ENCODE measurements at places on chromosomes 4 and X.
A peak's percentile ranks its signal among the peaks of the same experiment; 100 is the strongest.

DNA sequence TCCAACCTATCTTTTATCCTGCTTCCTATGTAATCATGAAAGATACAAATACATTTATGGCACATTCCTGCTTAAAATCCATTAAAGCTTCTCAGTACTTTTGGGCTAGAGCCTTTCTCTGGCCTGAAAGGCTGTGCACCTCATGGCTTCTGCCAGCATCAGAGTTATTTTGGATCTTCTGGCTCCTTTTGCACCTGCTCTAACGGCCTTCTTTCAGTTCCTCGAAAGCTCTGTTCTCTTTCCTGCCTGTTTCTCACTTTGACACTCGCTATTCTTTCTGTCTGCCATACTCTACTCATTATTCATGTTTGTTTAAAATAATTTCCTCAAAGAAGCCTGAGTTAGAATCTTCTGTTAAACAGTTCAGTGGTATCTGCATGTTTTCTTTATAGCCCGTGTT, 86.0 kb downstream of the LRP2BP start:
- no peak for DNase-seq

GRCh38 chr4:139819082-139819481, 153.5 kb downstream of the MGST2 start:
- DNase-seq, result no peak

- no peak for DNase-seq
Observed at GRCh38 chr4:43990963-43991362, 457.6 kb downstream of the KCTD8 start.

DNA sequence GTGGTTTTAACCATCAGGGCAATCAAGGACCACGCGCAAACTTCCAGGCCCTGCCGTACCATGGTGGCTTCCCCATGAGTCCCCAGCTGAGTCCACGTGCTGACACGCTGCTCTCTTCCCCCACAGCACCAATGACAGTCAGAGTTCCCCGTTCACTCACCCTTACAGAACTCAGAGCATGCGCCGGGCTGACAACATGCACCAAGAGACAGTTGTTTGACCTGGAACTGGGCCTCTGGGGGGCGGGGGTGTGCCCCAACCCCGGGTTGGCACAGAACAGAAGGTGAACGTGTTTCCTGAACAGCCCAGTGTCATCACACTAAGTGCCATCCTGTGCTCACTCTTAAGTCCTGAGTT, 29.4 kb downstream of the IRF2 start:
- no peak for DNase-seq

DNA sequence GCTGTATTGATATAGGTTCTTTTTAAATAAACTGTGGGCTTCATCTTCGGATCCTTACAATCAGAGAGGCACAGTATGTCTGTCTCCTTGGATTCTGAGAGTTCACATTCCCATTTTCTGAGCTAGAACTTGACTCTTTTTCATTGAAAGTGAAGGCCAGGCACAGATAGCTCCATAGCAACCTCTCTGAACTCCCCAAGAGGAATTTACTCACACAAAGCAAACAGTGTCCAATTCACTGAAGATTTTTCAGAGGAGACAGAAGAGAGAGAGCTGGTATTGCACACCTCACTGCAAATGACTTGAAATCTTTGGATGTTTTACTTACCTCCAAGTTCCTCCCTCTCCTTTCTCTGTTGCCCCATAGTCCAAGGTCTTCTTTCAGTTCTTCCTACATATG, 130.9 kb upstream of the CASK start:
- no peak for DNase-seq

DNA sequence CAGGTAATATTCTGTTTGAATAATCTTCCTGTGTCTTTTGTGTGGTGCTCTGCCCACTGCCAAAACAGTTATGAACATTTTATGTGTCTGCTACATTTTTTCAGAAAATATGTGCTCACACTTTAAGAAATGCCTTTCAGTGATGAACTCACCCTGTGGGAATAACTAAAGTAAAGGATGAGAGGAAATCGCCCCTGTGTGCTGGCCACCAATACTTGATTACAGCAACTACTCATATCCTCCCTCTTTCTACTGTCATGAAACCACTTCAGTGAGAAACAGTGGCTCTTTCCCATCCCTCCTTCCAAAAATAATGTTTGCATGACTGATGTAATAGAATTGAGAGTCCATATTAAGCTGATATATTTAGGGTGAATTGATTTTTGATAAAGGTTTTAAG, 900.9 kb downstream of the RAB28 start:
- no peak for DNase-seq

DNA sequence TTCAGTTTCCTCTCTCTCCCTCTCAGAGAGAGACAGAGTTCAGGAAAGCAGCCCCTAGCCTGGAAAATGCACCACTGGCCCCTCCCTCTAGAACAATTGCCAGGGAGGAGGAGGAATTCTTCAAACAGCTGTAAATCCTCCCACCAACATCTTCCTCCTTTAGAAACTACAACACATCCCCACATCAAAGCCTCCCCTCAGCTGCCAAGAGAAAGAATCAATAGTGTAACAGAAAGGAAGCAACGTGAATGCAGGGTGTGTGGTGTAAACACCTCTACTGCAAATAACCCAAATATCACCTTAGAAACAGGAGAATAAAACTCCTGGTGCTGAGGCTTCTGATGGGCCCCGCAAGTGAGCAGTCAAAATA, 249.9 kb upstream of the GATB start:
- DNase-seq, result peak; percentile 55

DNA sequence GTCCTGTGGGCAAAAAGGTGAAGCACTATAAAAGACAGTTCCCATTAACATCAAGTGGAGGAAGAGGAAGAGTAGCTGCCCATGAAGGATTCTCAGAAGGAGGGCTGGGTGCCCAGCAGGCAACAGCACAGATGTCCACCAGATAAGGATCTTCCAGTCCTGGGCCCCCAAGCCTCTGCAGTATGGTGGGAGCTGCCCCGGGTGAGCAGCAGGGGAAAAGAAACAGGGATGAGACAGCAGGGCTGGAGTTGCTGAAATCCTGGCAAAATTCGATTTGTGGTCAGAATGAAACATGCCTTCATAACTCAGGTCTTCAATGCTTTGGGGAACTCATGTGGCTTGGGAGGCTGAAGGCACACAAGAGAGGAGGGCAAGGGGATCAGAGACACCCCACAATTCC, 94.6 kb downstream of the RASL11B start:
- no peak for DNase-seq

GRCh38 chrX:7689791-7690412, 153.1 kb upstream of the VCX start:
- DNase-seq, result no peak

GRCh38 chrX:71111141-71111843, at the start of gene IL2RG:
Gene IL2RG, minus strand, starts transcription at chrX:71111577. Its CDS starts 38 bp downstream, at chrX:71111539.
- peak; percentile 85 for DNase-seq

DNA sequence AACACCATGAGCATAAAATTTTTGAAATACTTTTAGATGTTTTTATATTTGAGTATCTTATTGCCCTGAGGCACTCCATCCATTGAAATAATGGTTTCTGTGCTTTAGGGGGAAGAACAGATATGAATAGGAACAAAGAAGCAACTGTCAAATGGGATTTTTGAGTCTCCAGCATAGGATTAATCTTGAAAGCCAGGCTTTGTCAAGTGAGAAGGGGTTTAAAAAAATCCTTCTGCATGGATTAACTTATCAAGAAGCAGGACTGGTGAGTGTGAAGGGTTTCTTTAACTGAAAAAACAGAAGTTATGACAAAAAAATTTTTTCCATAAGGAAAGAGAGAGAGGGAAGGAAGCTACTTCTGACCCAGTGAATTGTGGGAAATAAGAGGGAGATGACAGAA, 7.6 kb upstream of the NUDT9 start:
- DNase-seq, result no peak

GRCh38 chrX:135327299-135327698, 18.0 kb downstream of the ETDC start:
- no peak for DNase-seq

DNA sequence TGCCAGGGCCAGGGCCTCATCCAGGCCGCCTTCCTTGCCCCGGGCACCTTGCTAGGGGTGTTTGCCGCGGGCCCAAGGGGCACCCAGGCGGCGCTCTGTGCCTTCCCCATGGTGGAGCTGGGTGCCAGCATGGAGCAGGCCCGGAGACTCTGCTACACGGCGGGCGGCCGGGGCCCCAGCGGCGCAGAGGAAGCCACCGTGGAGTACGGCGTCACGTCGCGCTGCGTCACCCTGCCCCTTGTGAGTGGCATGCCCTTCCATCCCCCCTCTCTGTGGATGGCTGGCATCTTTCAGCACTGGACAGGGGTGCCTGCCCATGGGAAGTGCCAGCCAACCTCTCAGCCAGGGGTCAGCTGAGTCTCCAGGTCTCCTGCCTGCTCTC, 3.6 kb downstream of the PLXNB3 start:
- no peak for DNase-seq

DNA sequence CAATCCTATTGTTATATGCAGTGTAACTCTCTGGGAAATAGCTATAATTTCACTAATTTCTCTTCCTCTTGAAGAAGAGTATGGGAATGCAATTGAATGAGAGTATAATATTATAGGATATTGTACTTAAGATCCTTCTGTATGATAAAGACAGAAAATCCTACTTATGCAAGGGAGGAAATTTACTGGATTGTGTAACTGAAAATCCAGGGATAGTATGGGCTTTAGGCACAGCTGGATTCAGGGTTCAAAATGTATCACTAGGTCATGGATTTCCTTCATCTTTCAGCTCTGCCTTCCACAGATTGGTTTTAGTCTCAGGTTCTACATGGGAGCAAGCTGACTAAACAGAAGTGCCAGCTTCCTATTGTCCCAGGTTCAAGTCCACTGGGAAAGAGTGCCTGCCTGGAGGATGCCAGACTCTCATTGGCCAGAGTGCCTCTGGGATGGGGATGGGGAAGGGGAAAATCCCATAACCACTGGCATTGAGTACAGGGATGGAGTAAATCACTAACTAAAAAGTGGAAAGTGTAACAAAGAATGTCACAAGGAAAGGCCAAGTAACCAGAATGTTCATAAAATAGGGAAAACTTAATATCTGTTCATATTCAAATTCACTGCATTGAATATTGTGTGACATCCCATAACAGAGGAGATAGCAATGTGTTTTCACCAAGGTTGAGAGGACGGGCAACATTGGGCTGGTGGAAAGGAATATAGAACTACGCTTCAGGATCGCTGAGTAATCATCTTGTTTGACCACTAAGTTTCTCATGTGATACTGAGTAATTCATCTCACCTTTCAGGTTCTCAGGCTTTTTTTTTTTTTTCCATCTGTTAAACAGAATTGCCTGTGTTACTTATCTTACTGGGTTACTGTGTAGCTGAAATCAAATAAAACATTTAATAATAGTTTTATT, 75.7 kb downstream of the ANXA3 start:
- no peak for DNase-seq

DNA sequence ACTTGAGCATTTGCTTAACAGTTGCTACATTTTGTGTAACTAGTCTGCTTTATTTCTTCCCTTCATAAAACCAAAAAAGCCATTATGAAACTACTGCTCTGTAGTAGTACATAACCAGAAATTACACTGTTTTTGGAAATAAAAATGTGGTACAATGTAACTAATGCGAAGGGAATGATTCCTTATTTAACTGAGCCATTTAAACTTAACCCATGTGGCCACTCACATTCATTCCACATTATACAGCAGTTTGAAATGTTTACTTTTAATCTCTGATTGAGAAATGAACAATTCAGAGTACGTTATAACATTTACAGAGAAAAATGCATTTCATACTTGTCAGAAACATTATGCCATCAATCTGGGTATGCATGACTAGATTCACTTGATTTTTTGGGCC, 94.2 kb downstream of the NYX start:
- no peak for DNase-seq

GRCh38 chr4:17260166-17260907, 251.6 kb downstream of the QDPR start:
- DNase-seq, result no peak

GRCh38 chr4:103204111-103204510, 6.0 kb upstream of the CENPE start:
- no peak for DNase-seq

GRCh38 chr4:168707205-168707604, 210.4 kb downstream of the PALLD start:
- no peak for DNase-seq

- no peak for DNase-seq
Observed at GRCh38 chr4:184657144-184657543, 7.6 kb downstream of the PRIMPOL start.

Measured in thymus (tissue), 14 donors.